OCI-M1 (cell line): ENCODE measurements at places on chromosomes 11 and 22.

DNA sequence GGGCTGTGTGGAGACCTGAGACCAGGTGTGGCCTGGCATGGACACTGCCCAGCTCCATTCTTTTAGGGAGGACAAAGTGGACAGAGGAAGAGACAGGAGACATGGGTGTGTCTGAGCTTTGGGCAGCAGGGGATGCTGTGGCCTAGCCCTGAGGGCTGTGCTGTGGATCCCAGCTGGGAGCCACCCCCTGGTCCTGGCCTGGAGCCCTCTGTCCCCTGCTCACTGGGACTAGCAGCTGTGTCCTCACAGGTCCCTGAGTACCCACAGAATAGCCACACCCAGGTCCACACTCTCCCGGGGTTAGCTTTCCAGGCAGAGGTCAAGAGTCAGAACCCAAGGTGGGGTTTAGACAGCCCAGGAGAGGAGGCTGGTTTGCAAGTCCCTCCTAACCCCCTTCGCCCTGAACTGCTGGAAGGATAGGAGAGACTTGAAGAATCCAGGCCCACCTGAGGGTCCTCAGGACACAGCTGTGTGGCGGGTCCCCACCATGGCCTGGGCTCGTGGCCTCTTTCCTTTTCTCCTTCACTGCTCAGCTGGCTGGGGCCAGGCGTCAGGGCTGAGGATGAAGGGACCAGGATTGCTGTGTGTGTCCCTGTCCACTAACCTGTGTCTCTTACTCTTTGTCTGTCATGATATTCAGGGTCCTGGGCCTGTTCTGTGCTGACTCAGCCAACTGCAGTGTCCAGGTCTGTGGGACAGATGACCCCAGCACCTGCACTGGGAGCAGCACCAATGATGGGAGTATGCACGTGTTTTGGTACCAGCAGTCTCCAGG lies 78.5 kb upstream of the VPREB1 start:
- DNase-seq = no peak

GRCh38 chr22:27875951-27876350 lies 43.1 kb downstream of the PITPNB start:
- DNase-seq = no peak

DNA sequence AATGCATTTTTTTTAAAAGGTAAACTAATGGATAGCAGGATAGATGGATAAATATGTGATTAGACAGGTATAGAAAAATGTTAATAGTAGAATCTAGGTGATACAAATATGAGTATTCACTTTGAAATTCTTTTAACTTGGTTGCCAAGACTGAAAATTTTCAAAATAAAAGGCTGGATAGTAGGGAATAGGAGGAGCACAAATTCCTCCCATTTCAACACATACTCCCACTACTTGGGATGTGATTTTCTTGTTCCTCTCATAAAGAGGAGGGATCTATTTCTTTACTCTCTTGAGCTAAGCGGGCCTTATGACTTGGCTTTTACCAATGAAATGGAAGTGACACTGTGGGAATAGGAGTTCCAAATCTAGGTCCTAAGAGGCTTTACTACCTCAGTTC lies 35.9 kb downstream of the PIK3C2A start:
- DNase-seq = no peak

DNA sequence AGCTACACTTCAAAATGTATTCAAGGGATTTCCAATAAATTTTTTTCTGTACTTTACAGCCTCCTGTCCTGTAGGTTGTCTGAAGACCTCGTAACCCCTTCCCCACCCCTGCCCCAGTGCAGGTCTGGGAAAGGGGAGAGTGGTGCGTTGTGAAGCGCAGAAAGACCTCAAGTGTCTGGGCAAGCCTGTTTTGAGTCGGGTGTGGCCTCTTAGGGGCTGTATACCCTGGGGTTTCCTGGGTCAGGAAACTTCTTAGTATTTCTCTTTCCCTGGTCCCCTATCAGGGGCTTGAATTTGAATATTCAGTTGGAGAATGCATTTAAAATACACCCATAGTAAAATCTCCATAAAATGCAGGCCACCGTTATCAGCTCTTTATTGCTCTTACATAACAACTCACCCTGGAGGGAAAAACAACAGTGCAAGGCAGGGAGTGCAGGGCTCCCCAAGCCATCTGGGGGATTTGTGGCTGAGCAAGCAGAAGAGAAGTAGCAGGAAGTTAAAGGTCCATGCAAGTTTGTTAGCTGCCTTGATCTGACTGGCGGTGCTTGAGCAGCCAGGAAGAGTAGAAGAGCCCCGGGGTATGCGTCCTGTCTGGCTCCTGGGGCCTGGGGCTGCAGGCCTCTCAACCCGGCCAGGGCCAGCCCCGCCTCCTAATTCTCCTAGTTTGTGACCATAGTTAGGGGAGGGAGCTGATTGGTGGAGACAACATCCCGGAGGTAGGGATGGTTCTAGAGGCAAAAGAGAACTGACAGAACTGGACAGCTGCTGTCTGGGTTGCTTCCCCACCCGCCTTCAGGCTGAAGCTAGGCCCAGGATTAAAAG lies 25.7 kb downstream of the ARHGAP1 start:
- peak; percentile 29 for DNase-seq

DNA sequence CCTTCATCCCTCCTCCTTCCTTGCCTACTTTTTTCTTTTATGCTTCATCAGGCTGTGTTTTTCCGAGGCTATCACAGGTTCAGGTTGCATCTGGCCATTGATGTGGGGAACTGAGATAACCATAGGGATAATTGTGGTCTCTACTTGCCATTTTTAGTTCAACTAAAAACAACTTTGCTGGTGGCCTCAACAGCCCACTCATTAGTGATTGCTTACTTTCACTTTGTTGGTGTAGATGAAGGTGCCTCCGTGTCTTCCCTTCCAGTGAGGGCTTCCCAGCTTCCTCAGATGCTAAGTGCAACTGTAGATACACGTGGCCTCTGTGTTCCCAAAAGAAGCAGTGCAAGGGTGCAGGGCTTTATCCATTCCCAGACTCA lies 35.0 kb downstream of the KCNJ1 start:
- no peak for DNase-seq

GRCh38 chr11:44333271-44334218 lies 23.6 kb upstream of the ALX4 start:
- DNase-seq = peak; percentile 83

DNA sequence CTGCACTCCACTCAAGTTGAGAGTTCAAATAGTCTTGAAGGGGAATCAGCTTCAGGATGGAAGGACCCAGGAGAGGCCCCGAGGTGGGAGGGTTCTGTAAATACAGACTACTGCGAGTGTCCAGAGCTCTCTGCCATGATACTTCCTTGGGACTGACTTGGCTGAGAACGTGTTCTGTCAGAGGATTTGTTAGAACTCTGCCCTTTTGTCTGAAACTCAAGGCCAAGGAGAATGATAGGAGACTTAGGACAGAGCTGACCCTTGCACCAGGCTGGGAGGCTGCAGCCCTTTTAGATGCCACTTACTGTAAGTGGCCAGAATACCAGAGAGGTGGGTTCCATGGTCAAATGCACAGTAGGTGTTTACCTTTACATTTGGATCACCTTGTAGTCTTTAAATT lies 2.9 kb upstream of the ATF4 start:
- DNase-seq = no peak

DNA sequence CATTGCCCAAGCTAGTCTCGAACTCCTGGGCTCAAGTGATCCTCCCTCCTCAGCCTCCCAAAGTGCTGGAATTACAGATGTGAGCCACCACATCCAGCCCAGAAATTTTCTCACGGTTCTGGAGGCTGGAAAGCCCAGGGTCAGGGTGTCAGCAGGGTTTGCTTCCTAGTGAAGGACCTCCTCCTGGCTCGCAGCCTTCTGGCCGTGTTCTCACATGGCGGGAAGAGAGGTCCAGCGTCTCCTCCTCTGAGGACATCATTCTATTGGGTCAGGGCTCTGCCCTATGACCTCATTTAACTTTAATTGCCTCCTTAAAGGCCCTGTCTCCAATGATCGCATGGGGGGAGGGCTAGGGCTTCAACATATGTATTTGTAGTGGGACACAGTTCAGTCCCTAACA lies 38.1 kb downstream of the SDHAF2 start:
- no peak for DNase-seq

DNA sequence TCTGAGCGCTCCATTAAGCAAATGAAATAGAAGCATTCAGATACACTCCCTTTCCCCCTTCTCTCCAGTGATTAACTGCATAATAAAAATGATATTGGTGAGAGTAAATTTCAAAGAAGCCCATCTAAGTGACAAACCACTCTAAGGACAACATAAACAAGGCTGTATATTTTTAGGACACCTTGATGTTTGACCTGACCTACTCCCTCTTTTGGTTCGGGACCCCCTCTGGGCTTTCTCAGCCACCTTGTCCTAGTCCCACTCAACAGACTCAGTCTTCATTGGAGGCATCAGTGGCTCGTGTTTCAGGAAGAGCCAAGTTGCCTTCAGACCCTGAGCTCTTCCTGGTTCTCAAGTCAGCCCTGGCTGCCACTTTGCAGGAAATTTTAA lies 182.3 kb upstream of the NCAM1 start:
- DNase-seq = no peak

DNA sequence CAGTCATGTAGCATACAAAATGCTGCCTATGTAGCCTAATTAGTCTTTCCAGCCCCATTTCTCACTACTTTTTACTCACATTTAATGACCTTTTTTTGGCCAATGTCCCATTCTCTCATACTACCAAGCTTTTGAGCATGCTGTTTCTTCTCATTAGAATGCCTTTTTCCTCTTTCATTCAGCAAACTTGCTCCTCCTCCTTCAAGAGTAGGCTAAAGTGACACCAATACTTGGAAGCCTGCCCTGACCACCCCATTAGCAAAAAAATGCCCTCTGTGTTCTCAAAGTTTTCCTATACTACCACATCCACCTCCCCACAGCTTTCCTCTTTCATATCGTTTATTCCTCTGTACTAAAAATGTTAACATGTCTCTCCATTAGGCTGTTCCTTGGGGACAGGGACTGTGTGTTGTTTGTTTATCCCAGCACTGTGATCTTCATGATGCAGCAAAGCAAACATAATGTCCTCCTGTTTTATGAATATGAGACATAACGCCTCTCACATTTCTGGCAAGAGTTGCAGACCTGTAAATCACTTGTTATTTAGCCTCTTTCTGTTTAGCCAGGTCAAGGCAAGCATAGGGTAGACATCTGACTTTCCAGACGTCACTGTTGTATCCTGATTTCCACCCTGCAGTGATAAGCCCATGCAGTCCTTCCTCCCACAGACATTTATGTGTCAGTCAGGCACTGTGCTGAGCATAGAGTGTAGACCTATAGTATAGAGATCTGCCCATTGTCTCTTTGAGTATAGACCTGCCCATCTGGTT lies 62.0 kb upstream of the UCP3 start:
- peak; percentile 91 for DNase-seq

DNA sequence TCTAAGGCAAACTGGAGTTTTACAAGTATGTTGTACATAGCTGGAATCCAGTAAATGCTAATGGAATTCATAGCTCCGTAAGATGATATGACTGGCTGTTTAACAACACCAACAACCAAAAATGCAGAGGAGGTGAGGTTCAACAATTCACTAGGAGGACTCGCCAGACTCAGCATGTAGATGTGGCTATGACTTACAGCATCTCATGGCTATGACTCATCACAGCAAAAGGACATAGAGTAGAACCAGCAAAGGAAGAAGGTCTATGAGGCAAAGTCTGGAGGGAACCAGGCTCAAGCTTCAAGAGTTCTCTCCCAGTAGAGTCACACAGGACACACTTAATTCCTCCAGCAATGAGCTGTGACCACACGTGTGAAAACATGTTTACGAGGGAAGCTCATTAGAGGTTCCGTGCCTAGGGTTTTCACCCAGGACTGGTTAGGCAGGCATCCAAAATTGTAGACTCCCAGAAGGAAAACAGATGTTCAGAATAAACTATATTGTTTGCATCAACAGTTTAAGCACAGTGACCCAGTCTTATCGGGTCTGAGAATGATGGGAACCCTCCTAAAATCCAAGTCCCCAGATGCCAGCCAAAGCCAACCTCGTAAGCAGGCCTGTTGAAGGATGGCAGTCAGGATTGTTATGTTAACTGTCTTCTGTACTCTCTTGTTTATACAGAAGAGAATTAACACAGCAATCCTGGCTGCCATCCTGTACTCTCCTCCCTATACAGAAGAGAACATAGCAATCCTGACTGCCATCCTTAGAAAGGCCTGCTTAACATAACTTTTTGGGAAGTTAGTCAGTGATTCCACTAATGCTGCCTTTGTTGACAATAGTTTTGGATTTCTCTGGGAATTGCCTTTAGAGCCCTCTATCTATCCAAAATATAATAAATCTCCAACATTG lies 116.6 kb downstream of the LARGE1 start:
- DNase-seq = no peak

DNA sequence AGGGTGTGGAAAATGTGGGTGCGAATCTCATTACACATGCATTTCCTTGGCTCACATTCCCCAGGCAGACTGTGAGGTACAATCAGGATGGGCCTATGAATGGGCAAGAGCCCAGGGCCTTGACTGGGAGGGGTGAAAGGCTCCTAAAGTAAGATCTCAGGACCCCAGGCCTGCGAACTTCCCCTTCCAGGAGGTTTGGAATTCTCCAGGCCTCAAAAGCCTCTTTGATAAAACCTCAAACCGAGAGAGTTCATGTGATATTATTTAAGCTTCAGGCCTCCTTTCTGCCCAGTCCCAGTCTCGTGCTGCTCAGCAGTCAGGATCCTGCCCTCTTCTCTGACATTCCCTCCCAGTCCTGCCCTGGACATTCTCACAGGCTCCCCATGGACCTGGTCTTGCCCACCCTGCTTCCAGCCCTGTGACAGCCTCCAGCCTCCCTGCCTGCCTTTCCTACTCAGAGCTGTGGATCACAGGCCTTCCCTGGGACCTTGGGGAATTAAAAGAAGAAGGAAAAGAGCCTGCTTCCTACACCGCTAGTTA lies 37.3 kb upstream of the TEAD1 start:
- no peak for DNase-seq

DNA sequence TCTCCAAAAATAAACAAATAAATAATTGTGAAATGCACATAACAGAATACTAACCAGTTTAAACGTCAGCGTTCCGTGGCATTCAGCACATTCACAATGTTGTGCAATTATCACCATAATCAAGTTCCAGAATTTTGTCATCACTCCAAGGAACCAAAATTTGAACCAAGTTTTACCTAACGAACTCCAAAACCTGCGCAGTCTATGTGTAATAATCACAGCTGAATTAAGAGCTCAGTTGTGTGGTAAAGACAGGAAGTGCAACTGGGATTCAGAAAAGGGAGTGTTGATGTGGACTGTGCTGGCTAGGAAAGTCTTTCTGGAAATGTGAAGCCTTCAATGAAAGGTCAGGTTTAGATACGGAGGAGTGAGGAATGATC lies 5.4 kb upstream of the MCAM start:
- DNase-seq = no peak

- DNase-seq = no peak
Measured at GRCh38 chr11:11978098-11978637, 30.3 kb downstream of the DKK3 start.

- DNase-seq = no peak
Measured at GRCh38 chr11:105152560-105152959, 13.0 kb upstream of the CARD18 start.
